ENCODE measurements at places on chromosomes 7 and 10.

- DNase-seq = no peak
These were observed 186.2 kb downstream of the LRMDA start for GRCh38 chr10:75617485-75618155.

DNA sequence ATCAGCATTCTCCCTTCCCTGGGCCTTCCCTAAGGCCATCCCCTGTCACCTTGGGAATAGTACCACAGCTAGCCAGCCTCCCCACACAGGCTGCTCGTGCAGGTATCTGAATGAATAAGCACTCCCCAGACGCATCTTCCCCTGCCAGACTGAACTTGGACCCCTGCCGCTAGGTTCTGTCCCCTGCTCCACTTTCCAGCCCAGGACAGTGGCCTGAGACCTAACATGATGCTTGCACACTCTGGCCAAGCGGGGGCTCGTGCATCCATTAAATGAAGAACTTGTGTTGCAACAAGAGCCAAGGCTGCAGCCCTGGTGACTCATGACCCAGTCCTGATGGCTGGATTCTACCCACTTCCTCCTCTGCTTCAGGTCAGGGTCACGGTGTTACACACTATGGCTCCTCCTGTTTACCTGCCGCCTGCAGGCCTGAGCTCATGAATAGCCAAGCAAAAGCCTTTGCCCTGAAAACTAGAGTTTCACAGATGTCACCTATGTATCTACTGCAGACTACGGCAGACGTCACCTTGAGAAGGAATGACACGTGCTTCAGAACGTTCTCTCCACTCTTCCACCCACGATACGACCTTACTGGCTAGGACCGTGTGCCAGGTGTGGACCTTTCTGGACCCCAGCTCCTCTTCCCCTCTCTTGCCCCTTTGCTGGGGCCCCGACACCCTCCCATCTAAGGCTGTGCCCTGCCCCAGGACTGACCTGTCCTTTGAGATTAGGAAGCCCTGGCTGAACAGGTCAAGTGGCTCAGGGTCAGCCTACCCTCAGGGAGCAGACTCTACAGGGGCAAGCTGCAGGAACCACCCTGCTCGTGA lies 6.5 kb downstream of the ASB13 start:
- DNase-seq = no peak

- DNase-seq = no peak
These were observed 181.8 kb upstream of the PRSS1 start for GRCh38 chr7:142567201-142568075.

DNA sequence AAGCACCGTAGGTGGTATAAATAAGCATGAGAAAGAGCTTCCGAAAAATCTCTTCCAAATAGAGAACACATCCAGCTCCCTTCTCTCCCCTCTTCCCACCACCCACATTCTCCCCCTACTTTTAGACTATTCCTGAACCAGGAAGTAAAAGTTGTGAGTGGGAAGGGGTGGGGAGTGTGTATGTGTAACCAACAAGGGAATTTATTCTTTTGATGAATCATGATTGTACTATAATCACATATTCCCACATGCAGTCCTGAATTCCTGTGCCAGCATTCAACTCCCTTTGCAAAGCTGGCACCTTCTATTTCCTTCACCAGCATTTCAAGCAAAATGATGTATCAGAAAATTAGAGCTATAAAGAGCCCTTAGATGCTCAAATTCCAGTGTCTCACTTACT lies 230.6 kb upstream of the CHRM2 start:
- no peak for DNase-seq

GRCh38 chr7:3981281-3981680 lies 680.2 kb downstream of the SDK1 start:
- DNase-seq = no peak

- DNase-seq = no peak
These were observed 737.1 kb downstream of the INHBA start for GRCh38 chr7:40965774-40966173.

GRCh38 chr10:43648095-43648397 lies 635 bp downstream of the ZNF32 start:
- no peak for DNase-seq

GRCh38 chr10:104574838-104575237 lies 66.3 kb upstream of the SORCS3 start:
- DNase-seq = no peak

DNA sequence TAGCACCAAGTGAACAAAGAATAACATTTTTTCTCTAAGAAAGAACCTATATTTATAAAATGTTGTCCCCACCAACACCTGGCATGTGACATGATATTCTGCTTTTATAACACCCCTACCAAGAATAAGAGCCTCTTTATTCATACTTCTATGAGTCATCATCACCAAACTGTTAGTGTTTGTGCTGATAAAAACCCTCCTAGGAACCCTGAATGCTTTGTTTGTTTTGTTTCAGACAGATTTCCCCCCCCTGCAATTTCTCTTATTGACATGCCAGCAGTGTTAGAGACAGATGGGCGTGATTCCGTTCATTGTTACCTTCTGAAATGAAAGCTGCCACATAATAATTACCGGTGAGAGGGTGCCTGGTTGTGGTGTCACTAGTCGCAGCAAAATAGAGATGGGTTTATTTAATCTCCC lies 651.1 kb downstream of the SORCS1 start:
- peak; percentile 90 for DNase-seq

DNA sequence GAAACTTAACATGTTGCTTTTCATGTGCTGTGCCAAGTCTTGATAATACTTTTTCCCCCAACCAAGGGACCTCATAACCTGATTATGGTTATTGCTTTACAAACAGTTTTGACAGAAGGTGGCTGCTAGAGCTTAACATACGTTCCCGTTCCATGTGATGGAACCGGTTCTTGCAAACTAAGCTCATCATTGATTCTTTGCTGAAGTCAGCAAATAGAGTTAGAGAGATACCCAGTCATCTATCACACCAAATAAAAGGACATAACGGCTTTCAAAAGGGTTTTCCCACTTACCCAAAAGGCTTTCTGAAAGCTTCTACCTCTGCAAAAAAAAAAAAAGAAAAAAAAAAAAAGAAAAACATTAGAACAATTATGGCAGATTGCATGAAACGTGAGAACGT lies 230.3 kb upstream of the MDFIC start:
- no peak for DNase-seq

GRCh38 chr7:73999664-74000435 lies 28.1 kb upstream of the ELN start:
- DNase-seq = no peak

DNA sequence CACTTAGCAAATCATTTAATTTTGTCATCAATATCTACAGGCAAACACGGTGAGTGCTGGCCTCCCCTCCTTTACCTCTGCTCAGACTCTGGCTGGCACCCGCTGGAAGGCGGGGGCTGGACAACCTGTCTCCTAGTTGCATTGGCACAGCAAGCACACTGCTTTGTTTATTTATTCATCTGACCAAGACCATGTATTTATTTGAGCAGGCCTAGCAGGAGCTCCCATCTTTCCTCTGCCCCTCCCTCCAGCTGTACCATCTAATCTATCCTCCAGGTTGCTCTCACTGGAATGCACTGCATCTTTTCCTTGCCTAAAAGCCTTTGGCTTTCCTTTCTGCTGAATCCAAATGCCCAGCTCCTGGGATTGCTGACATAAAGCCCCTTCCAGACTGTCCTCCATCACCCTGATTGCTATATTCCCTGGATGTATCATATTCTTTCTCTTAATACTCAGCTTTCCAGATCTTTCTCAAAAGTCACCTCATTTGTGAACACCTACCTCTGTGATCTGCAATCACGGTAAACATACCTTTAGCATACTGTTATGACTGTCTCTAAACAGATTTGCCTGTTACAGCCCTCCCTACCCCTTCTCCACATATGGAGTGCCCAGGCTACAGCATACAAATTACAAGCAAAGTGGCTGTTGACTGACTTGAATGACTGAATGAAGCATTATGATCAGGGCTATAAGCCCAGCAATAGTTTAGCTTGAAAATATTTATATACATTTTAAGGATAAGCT lies 9.6 kb downstream of the ELMO1 start:
- peak; percentile 15 for DNase-seq

GRCh38 chr10:101071267-101071884 lies 9.6 kb downstream of the KAZALD1 start:
- no peak for DNase-seq

DNA sequence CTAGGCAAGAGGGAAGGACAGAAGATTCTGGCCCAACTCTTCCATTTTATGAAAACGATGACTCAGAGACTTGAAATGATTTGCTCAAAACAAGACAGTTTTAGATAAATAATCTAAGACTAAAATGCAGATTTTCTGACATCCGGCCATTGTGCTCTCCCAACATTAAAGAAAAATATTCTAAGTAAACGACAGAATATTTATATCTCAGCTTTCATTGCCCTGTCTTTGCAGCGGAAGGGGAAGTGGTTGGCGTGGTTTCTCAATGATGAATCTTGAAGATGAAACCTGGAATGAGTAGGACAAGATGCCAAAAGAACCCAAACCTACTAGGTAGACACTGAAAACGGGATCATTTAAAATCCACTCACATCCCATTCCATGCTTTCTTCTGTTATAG lies 28.9 kb upstream of the NPY start:
- no peak for DNase-seq

DNA sequence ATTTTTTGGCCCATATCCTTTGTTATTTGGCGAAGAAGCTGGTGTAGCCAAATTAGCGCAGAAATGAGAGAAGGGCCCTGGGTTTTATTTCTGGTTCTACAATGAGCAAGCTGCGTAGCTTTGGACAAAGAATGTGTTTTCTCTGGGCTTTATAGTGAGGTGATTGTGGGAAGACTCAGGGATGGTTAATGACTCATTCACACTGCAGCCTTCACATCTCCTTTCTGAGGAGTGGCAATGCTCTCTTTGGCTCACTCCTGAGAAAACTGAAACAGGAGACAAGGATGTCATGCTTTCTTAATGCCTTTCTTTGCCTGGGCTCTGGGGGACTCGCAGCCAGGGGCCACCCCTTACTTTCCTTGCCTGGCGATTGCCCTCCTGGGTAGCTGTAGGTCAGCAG lies 271.0 kb upstream of the PODXL start:
- DNase-seq = no peak

- peak; percentile 3 for DNase-seq
These were observed 105.2 kb upstream of the PPIF start for GRCh38 chr10:79241990-79242619.

- DNase-seq = no peak
These were observed 143.8 kb downstream of the TES start for GRCh38 chr7:116354171-116354545.

GRCh38 chr7:41787651-41788350 lies 84.9 kb upstream of the INHBA start:
- DNase-seq = no peak

- DNase-seq = no peak
These were observed 143.6 kb upstream of the FAM13C start for GRCh38 chr10:59505926-59506325.

- no peak for DNase-seq
These were observed 195.6 kb downstream of the TNS3 start for GRCh38 chr7:47386273-47386835.

DNA sequence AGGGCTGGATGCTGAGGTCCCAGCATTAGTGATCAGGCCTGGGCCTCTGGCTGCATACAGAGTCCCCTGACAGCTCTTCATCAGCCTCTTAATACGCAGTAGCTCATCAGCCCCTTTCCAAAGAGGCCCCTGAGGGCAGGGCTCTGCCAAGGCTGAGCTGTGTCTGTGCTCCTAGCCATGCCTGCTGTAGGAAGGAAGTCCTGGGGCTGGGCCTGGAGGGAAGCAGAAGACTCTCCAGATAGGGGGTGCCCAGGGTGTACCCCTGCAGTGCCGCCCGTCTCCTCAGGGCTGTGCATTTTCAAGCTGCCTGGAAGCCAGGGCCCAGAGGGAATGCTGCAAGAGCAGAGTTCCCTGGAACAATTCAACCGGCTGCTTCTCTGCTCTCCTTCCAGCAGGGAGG lies 7.3 kb upstream of the RET start:
- no peak for DNase-seq

- DNase-seq = no peak
These were observed 3.5 kb upstream of the AKR1B1 start for GRCh38 chr7:134462337-134462925.

- DNase-seq = no peak
These were observed 871 bp downstream of the POP7 start for GRCh38 chr7:100706672-100707311.

DNA sequence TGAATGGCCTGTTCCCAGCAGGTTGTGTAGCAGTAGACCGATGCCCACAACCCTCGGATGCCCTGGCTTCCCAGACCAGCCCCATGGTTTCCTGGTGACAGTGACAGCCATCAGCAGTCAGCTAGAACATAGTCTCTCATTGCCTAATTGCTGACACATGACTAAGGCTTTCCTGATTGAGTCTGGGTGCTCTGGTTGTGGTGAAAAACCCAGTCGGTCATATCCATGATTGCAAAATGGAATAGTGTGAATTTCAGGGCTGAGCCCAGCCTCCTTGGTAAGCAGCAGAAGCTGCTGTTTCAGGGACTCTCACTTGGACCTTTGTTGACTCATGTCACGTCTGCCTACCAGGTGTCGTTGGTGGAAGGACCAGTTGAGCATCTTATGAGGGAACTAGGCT lies 36.6 kb downstream of the POR start:
- no peak for DNase-seq

GRCh38 chr10:30467651-30468338 lies 33.8 kb downstream of the MAP3K8 start:
- no peak for DNase-seq

GRCh38 chr7:94656925-94657731 lies 1.2 kb upstream of the SGCE start:
- DNase-seq = peak; percentile 44

GRCh38 chr10:3068968-3069737 lies 1.8 kb downstream of the PFKP start:
- DNase-seq = no peak

DNA sequence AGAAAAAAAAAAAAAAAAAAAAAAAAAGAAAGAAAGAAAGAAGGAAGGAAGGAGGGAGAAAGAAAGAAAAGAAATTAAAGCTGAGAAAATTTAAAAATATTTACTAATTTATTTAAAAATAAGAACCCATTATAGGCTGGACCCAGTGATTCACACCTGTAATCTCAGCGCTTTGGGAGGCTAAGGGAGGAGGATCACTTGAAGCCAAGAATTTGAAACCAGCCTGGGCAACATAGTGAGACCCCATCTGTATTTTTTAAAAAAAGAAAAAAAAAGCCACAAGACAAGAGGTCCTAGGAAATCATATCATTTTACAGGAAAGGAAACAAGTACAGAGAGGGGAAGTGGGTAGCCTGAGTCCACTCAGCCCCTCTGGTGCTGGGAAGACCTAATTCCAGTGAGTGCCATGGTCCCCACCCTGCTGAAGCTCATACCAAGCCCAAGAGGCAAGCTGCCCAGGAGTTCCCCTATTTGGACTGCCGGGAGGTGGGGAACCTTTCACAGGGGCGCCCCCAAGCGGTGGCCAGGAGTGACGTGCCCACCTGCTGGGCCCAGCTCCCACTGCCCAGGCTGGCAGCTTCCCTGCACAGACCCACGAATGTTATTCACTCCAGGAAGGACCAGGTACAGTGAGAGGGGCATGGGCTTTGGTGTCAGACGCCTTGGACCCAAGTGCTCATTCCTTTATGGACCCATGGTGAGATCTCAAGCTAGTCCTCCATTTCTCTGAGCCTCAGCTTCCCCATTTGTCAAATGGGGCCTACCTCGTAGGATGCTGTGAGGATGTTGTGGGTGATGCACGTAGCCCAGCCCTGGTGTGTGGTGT lies 133.6 kb downstream of the ZMIZ1 start:
- DNase-seq = peak; percentile 5

- DNase-seq = no peak
These were observed 73.6 kb downstream of the EMX2 start for GRCh38 chr10:117616179-117616578.

- DNase-seq = no peak
These were observed 5.3 kb downstream of the CYP3A7 start for GRCh38 chr7:99729486-99730237.

GRCh38 chr10:103569896-103570295 lies 76.4 kb downstream of the NEURL1 start:
- no peak for DNase-seq

- peak; percentile 86 for DNase-seq
These were observed 66.8 kb downstream of the CACNA2D1 start for GRCh38 chr7:82376739-82377138.

Data from NCI-H748 treated with DMSO at 0.1 percent for 48 hours (cell line).